ENCODE measurements at places on chromosomes 2 and 18.

- no peak for DNase-seq
These were observed 403.5 kb downstream of the PARD3B start for GRCh38 chr2:204948822-204949221.

DNA sequence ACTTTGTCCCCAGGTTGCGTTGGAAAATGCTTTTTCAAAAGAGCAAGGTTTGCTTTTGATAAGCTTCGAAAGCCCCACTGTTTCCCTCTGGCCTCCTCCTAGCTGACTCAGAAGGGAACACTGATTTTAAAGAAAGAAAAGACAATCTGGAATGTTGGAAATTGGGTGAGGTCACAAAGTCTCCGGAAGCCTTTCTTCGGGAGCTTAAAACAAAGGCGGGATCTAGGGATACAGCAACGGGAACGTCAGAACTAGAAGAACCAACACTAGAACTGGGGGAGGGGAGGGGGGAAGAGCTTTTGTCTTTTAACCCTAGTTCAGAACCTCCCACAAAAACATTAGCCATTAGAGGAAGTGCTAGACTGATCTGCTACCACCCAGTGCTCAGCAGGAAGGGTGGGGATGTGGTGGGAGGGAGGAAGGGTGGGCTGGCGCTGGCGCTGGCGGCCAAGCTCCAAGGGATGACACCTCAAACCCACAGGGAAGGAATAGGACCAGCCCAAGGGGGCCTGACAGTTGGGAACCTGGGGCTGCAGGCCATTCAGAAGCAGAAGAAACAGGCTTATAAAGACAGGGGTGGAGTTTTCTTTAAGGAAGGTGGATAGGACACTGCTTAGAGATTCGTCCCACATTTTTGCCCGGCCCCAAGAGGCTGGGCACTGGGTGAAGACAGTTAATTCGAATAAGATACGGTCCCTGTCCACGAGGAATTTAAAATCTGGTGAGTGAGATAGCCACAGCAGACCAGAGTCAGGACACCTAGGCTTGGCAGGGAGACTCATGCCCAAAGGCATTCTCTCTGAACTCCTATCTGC is 1.7 kb downstream of the TMSB10 start:
- peak; percentile 79 for DNase-seq

DNA sequence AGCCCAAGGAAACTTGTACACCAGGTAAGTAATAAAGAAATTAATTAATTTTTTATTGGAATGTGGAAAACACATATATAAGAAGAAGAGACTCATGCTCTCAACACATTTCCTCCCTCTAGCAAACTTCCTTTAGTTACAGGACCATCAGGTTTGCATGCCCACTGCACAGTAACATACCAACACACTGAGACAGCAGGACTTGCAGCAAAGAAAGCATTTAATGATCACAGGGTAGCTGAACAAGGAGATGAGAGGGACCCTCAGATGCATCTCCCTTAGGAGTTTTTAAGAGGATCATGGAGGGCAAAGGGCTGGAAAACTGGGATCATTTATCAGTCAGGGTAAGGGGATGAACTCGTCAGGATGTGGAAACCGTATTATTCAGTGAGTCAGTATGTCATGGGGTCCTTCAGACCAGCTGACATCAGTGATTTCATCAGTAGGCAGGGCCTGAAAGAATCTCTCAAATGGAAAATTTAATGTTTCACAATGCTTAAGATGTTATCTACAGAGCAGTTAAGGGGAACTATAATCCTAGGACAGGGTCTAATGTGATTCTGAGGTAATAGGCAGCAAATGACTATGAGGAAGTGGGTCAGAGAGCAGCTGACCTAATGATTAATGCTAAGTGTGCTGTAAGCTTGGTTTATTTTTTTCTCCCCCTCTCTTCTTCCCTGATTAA is 193.8 kb upstream of the RND3 start:
- peak; percentile 86 for DNase-seq

DNA sequence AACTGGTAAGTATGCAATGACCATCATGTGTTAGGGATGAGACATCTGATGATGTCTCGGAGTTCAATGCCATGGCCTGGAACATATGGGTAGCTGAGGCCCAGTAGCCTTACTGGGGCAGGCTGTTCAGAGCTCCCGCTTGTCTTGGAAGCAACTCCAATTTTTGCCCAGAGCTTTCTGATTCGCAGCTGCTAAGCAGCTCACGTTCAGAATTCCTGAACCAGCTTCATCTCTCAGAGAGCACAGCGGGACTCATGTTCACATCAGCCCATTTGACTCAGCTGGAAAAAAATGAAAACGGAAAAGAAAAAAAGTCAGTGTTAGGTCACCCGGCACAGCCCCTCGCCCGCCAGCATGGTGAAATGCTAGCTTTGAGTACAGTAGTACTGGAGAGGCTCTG is 16.8 kb upstream of the LRATD1 start:
- DNase-seq, result no peak

DNA sequence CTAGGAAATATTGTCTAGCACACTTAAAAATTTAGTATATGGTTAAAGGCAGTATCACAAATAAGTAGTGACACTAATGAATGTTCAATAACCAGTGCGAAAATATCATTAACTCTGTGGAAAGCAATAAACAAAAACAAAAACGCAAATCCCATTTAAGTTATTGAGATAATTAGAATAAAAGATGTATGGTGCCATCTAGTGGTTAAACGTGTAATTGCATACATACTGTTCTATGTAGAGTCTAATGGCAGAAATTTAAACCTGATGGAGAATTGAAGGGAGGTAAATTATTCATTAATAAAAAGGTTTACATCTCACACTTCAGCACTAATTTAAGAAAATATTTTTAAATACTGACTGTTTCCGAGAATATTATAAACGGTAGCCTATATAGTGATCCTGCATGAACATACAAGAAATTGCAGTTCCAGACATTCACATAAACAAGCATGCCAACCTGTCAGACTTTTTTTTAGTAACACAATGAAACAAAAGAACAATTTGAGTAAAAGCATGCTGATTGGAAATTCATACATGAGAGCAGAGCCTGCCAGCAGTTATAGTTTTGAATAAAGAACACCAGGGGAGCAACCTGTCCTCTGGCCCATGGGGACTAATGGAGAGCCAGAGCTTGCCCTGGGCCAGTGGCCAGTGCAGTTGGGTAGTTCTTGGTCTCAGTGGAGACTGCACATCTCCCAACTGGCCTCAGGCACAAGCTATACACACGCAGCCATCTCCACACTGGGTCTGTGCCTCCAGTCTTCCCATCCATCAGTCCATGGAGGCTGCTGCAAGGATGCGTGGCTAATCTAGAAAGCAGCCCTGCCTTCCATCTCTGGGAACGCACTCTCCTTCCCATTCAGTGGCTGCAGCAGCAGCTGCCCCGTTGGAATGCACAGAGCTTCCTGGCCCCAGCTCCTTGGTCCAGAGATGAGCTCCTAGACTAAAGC is 28.0 kb downstream of the GCG start:
- no peak for DNase-seq

DNA sequence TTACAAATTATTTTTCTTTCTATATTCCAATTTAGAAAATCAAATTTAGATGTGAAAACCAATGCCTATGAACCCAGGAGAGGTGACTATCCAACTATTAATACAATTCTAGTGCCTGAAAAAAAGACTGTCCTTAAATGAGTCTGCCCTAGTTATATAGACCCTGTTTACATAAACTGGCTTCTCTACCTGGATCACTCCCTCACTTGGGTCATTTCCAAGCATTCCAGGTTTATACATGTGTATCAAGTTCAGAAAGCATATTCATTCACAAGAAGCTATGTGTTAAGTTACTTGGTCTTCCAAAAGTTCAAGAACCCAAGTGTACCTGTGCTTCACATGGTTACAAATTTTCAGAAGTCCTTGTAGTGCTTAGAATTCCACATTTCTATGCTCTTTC is 8.3 kb downstream of the ZNF385B start:
- DNase-seq, result no peak

- DNase-seq, result no peak
These were observed 11.1 kb downstream of the CHRNA1 start for GRCh38 chr2:174753038-174753633.

GRCh38 chr2:106106622-106107508 is 87.2 kb downstream of the UXS1 start:
- no peak for DNase-seq

DNA sequence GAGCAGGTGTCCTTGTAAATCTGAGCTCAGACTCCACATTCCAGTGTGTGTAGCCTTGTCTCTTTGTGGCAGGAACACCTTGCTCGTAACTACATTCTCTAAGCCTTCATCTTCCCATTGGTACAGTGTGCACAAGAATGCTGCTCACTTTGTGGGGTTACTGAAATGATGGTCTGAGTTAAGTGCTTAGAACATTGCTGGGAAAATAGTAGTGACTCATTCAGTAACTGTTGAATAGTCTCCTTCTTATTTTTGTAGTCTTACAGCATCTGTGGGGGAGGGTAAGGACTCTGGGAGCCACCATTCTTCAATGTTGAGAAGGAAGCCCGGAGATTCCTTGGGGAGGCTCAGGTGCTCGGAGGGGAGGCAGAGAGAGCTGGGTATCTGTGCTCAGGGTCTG is 236.0 kb upstream of the HDAC4 start:
- DNase-seq, result no peak

DNA sequence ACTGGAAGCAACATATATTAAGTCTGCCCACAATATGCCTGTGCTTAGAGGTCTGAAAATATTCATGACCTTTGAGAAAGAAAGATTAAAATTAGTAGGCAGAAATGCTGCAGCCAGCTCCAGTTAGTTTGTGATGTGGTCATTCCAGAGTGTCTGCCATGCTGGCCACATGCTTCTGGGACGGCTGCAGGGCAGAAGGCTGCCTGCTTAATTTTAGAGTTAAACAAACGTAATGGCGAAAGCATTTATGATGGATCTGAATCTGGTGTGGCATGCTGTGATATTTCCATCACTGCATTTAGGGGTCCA is 95.4 kb downstream of the FHOD3 start:
- no peak for DNase-seq
